ENCODE measurements at places on chromosomes 11 and 22. TPM values are rescaled to one million over a fixed set of nuclear protein-coding genes. Genes with fewer than 3 reads are reported as not detected.

GRCh38 chr22:26927821-26928220 is 270.4 kb downstream of the MIAT start:
- no peak overlapping the region for H3K27ac ChIP-seq
- no peaks in the 10 kb centered on the region for H3K4me1 ChIP-seq
- H3K4me3 ChIP-seq = no peak overlapping the region
- H3K27me3 ChIP-seq = no peaks in the 10 kb centered on the region
- H3K36me3 ChIP-seq = no peaks in the 10 kb centered on the region
- no peak for DNase-seq

CLTCL1 gene
- total RNA-seq = 5.6 TPM

DNA sequence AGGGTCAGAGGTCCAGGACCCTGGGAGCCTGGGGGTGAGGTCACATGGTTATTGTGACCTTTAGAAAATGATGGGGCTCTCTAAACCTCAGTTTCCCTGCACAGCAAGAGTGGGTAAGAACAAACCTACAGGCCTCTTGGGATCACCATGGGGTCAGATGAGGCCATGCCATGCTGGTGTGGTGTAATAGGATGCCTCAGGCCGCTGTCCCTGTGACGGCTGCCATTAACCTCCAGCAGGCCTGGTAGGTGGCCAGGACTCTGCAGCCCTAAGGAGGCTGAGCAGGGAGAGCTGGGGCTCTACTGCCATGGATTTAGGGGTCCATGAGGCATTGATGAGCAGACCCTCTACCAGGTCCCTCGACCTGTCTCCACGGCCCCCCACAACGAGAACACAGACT is 265.5 kb downstream of the CTTN start:
- peaks cover 15% of the 10 kb centered on the region for H3K4me1 ChIP-seq
- no peak overlapping the region for H3K4me3 ChIP-seq
- H3K27ac ChIP-seq = no peak overlapping the region
- no peak for DNase-seq
- no peaks in the 10 kb centered on the region for H3K36me3 ChIP-seq
- H3K27me3 ChIP-seq = peaks cover 79% of the 10 kb centered on the region

MRGPRX4 gene
- total RNA-seq = not detected

- no peak for DNase-seq
- no peak overlapping the region for H3K4me3 ChIP-seq
- peaks cover 12% of the 10 kb centered on the region for H3K27me3 ChIP-seq
- no peaks in the 10 kb centered on the region for H3K36me3 ChIP-seq
- peaks cover 26% of the 10 kb centered on the region for H3K4me1 ChIP-seq
Measured at GRCh38 chr11:8030526-8031247, 43.5 kb downstream of the EIF3F start.

- no peaks in the 10 kb centered on the region for H3K27me3 ChIP-seq
- H3K4me3 ChIP-seq = no peak overlapping the region
- H3K36me3 ChIP-seq = no peaks in the 10 kb centered on the region
- no peak overlapping the region for H3K27ac ChIP-seq
- H3K4me1 ChIP-seq = peaks cover 46% of the 10 kb centered on the region
- DNase-seq = peak; percentile 50
Measured at GRCh38 chr22:46033256-46034200, 56.6 kb upstream of the WNT7B start.

KRTAP5-7 gene
- 3.0 TPM for total RNA-seq

- peaks cover 45% of the 10 kb centered on the region for H3K4me1 ChIP-seq
- H3K27ac ChIP-seq = peak overlapping the region; percentile 86
- H3K4me3 ChIP-seq = peak overlapping the region; percentile 89
Measured at GRCh38 chr22:43014316-43014868, 557 bp downstream of the PACSIN2 start.

DNA sequence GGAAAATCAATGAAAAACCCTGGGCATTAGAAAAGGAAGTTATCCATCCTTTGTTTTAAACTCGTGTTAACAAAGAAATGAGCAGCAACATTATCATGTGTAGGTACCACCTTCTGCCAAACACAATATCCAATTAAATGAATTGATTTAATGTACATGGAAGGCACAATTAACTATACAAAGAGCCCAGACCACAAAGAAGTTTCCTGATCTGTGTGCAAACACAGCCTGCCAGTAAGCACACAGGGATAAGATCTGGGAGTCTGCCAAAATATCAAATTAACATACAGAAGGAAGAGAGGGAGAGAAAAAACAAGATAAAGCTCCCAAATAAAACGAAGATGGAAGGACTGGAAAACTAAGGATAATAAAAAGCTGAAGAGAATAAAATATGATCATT is 54.1 kb upstream of the SLC25A1 start:
- no peaks in the 10 kb centered on the region for H3K27me3 ChIP-seq
- no peak overlapping the region for H3K4me3 ChIP-seq
- H3K4me1 ChIP-seq = no peaks in the 10 kb centered on the region
- peaks cover 18% of the 10 kb centered on the region for H3K36me3 ChIP-seq

GRCh38 chr11:86136538-86136937 is 67.7 kb upstream of the PICALM start:
- no peak overlapping the region for H3K27ac ChIP-seq
- no peak overlapping the region for H3K4me3 ChIP-seq
- no peaks in the 10 kb centered on the region for H3K36me3 ChIP-seq
- no peaks in the 10 kb centered on the region for H3K4me1 ChIP-seq
- H3K27me3 ChIP-seq = no peaks in the 10 kb centered on the region
- no peak for DNase-seq

- H3K4me3 ChIP-seq = no peak overlapping the region
- no peak for DNase-seq
- no peak overlapping the region for H3K27ac ChIP-seq
Measured at GRCh38 chr22:47148956-47149728, 386.7 kb downstream of the TBC1D22A start.

TCF20 gene
- 56.4 TPM for total RNA-seq

OAF gene
- total RNA-seq = 5.0 TPM

- peak overlapping the region; percentile 1 for H3K27ac ChIP-seq
- H3K27me3 ChIP-seq = no peaks in the 10 kb centered on the region
- no peak overlapping the region for H3K4me3 ChIP-seq
- peaks cover 15% of the 10 kb centered on the region for H3K4me1 ChIP-seq
Measured at GRCh38 chr11:72712168-72712751, 38.0 kb upstream of the PDE2A start.

- no peak overlapping the region for H3K4me3 ChIP-seq
- H3K4me1 ChIP-seq = peaks cover 29% of the 10 kb centered on the region
- H3K27me3 ChIP-seq = no peaks in the 10 kb centered on the region
- no peak overlapping the region for H3K27ac ChIP-seq
- no peak for DNase-seq
Measured at GRCh38 chr11:76759092-76759491, 24.1 kb upstream of the TSKU start.

GRCh38 chr22:19700790-19701419 is 13.4 kb upstream of the SEPTIN5 start:
- no peaks in the 10 kb centered on the region for H3K27me3 ChIP-seq
- H3K4me1 ChIP-seq = no peaks in the 10 kb centered on the region
- H3K4me3 ChIP-seq = no peak overlapping the region
- DNase-seq = no peak
- no peaks in the 10 kb centered on the region for H3K36me3 ChIP-seq
- no peak overlapping the region for H3K27ac ChIP-seq

IFITM10 gene
- total RNA-seq = 7.6 TPM

GRCh38 chr11:74311352-74311926 is at the start of gene P4HA3:
TSS of gene P4HA3 (minus strand) at chr11:74311640. CDS start at chr11:74311611, 29 bp downstream.
- H3K27ac ChIP-seq = no peak within 1 kb of the TSS
- H3K36me3 ChIP-seq = no peaks in the 10 kb centered on the region
- no peaks in the 10 kb centered on the region for H3K27me3 ChIP-seq
- H3K4me1 ChIP-seq = peaks cover 12% of the 10 kb centered on the region
- peak within 1 kb of the TSS; percentile 51 for H3K4me3 ChIP-seq

TIGD3 gene
- total RNA-seq = 0.32 TPM

TREH gene
- total RNA-seq = not detected

GPR83 gene
- total RNA-seq = 0.30 TPM

DNA sequence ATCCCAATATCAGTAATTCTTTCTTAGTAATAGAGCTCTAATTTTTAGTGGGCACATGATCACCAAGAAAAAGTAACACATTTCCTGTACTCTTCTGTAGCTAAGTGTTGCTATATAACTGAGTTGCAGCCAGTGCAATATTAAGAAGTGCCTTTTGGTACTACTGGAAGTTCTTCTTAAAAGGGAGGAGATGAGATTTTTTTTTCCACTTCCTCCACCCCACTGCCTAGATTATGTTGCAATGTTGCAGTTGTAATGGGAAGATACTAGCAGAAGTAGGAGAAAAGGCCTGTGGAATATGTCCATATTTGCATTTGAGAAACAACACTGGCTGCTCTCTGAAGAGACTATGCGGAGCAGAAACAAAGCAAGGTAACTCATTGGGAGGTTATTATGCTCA is 280.6 kb upstream of the ANO5 start:
- no peaks in the 10 kb centered on the region for H3K36me3 ChIP-seq
- H3K27ac ChIP-seq = no peak overlapping the region
- no peaks in the 10 kb centered on the region for H3K4me1 ChIP-seq
- no peak for DNase-seq
- H3K27me3 ChIP-seq = no peaks in the 10 kb centered on the region

DNA sequence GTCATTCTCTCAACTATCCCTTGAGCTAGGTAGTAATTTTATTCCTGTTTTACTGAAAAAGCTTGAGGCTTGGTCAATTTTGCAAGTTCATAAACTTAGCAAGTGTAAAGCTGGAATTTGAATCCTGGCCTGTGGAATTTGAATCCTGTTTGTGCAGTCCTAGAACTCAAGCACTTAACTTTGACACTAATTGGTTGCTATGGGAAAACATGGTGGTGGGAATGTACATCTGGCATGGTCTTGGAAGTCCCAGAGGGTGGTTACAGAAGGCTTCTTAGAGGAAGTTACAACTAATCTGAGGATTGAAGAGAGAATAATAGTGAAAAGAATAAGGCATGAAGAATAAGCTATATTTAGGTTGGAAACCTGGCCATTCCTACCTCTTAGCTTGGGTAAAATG is 66.5 kb upstream of the LIN7C start:
- H3K36me3 ChIP-seq = no peaks in the 10 kb centered on the region
- no peak overlapping the region for H3K27ac ChIP-seq
- no peak overlapping the region for H3K4me3 ChIP-seq
- no peaks in the 10 kb centered on the region for H3K4me1 ChIP-seq

DEFB108B gene
- total RNA-seq = not detected

- no peak for DNase-seq
- no peaks in the 10 kb centered on the region for H3K36me3 ChIP-seq
- no peak overlapping the region for H3K27ac ChIP-seq
- no peak overlapping the region for H3K4me3 ChIP-seq
Measured at GRCh38 chr11:69040581-69041260, 8.0 kb upstream of the TPCN2 start.

- no peak overlapping the region for H3K4me3 ChIP-seq
- no peaks in the 10 kb centered on the region for H3K27me3 ChIP-seq
- H3K36me3 ChIP-seq = no peaks in the 10 kb centered on the region
- no peaks in the 10 kb centered on the region for H3K4me1 ChIP-seq
- no peak overlapping the region for H3K27ac ChIP-seq
Measured at GRCh38 chr11:50088231-50088630, 55.6 kb downstream of the OR4C45 start.

DNA sequence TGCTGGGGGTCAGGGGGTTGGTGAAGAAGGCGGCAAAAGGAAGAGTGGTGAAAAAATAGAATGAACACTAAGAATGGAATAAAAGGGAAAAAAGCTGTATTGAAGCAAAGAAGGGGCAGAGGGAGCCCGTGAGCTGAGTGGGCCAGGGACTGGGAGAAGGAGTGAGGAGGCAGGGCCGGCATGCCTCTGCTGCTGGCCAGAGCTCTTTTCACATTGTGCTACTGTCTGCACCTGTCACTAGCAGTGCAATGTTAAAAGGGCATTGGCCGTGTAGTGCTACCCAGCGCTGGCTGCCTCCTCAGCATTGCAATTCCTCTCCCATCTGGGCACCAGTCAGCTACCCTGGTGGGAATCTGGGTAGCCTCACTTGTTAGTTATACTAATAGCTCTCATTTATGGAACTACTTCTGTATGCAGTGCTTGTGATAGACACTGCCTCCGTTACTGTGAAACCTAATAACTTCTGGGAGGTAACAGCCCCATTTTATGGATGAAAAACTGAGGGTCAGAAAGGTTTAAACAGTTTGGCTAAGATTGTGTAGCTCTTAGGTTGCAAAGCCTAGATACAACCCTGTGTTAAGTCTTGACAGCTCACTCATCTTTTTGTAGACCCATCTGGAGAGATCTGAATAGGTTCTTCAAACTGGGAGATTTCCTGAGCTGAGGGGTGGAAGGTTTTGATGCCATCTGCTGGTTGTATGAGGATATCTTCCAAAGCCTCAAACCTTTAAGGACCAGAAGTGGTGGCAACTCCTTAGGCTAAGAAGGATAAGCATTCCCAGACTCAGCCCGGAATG is 8.5 kb downstream of the YPEL4 start:
- H3K27ac ChIP-seq = no peak overlapping the region
- H3K4me3 ChIP-seq = no peak overlapping the region
- peaks cover 35% of the 10 kb centered on the region for H3K4me1 ChIP-seq
- DNase-seq = no peak

TTC36 gene
- total RNA-seq = not detected

ACTN3 gene
- not detected for total RNA-seq

GRCh38 chr11:9664276-9665171 is 647 bp downstream of the SWAP70 start:
- H3K4me3 ChIP-seq = peak overlapping the region; percentile 78
- DNase-seq = no peak
- H3K36me3 ChIP-seq = no peaks in the 10 kb centered on the region

GRCh38 chr22:23764899-23765881 is 2.4 kb downstream of the C22orf15 start:
- H3K27ac ChIP-seq = no peak overlapping the region
- H3K27me3 ChIP-seq = no peaks in the 10 kb centered on the region
- DNase-seq = no peak
- H3K4me1 ChIP-seq = peaks cover 45% of the 10 kb centered on the region

DNA sequence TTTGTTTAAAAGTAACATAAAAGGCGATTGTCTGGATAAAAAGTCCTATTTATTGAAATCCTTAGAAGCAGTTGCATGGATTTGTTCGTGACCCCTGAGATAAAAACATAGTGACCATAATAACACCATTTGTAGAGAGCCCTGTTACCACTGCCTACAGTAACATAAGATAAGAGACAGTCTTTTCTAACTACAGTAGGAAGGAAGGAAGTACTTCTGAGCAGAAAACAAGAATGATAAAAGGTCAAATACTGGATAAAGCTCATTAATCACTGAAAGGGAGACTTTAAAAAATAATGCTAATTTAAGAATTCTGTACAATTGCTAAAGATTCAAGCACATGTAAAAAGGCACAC is 47.1 kb upstream of the SOX6 start:
- H3K27me3 ChIP-seq = no peaks in the 10 kb centered on the region
- no peak overlapping the region for H3K27ac ChIP-seq
- no peak overlapping the region for H3K4me3 ChIP-seq
- no peak for DNase-seq
- no peaks in the 10 kb centered on the region for H3K36me3 ChIP-seq

DNA sequence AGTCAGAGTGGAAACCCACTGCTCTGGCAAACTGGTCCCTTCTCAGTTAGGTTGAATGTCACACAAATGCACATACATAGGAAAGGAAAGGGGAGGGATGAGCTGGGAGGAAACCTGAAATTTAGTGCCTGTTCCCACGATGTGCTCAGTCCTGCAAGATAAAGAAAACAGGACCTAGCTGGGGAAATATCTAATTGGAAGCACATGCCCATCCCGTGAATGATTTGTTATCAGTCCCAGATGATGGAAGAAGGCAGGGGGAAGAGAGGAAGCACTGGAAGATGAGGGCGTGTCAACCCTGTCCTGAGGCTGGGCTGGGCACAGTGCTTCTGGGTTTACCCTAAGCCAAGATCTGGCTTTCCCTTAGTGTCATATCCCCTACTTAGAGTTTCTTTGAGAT is 173.9 kb downstream of the NAV2 start:
- peaks cover 7% of the 10 kb centered on the region for H3K4me1 ChIP-seq
- peaks cover 4% of the 10 kb centered on the region for H3K36me3 ChIP-seq
- H3K4me3 ChIP-seq = no peak overlapping the region

- no peak for DNase-seq
- no peaks in the 10 kb centered on the region for H3K4me1 ChIP-seq
- H3K27me3 ChIP-seq = peaks cover 2% of the 10 kb centered on the region
- no peak overlapping the region for H3K4me3 ChIP-seq
- no peak overlapping the region for H3K27ac ChIP-seq
Measured at GRCh38 chr11:133576351-133576750, 44.0 kb upstream of the OPCML start.

Measured in suprapubic skin (tissue), 4 donors.